ENCODE measurements at places on chromosomes 16 and 17. TPM values are rescaled to one million over a fixed set of nuclear protein-coding genes. Genes with fewer than 3 reads are reported as not detected.

The CSH2 gene
- not detected for polyA plus RNA-seq

GRCh38 chr17:82114872-82115271 is 16.8 kb upstream of the FASN start:
- DNase-seq, result peak; percentile 16

GRCh38 chr17:54891176-54891821 is 9.4 kb upstream of the TOM1L1 start:
- DNase-seq, result peak; percentile 76

GRCh38 chr16:79271583-79271982 is 329.0 kb downstream of the MAF start:
- no peak for DNase-seq

DNA sequence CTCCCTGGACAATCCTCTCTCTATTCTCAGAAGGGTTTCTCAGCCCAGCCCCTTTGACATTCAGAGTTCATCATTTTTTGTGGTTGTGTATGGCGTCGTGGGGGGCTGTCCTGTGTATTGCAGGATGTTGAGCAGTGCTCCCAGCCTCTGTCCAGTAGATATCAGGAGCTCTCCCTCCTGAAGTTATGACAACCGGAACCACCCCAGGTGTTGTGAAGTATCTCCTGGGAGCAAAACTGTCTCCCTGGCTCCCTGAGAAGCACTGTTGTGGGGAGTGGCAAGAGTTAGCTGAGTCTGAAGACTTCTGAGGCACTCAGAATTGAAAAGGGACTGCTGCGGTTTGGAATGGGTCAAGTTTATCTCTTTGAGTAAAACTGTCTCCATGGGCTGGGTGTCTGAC is 55.9 kb upstream of the MGAT5B start:
- DNase-seq, result no peak

GRCh38 chr16:12680531-12680930 is 123.2 kb downstream of the CPPED1 start:
- no peak for DNase-seq

GRCh38 chr16:84618581-84619460 is 943 bp upstream of the COTL1 start:
- DNase-seq, result peak; percentile 63

GRCh38 chr17:81396722-81397313 is 1.6 kb downstream of the BAHCC1 start:
- peak; percentile 67 for DNase-seq

DNA sequence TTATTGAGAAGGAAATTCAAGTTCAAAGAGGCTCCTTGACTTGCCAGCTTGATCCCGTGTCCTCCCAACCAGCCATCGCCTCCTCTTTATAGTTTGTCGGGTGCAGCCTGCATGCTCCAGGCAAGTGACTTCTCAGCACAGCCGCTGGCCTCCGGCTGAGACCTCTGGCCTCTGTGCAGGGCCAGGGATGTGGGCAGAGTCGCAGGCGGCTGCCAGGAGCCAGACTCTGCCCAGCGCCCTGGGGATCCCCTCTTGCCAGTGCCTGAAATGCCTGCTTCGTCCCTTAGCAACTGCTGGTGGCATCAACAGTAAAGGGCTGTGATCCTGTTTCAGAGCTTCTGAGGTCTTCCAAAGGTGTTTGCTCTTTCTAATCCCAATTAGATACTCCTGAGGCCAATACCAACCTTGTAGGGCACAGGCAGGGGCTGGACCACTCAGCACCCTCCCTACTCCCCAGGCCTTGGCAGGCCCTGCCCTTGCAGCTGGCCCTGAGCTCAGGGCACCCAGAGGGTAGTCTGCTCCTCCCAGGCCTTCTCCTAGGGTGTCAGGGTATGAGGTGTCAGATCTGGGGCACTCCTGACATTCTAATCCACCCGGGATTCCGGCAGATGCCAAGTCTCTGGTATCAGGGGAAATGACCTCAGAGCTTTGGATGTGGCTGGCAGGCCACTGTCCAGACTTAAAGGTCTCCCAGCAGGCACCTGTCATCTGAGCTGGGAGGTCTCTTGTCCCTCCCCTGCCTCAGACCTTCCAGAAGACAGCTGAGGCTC is 68.0 kb upstream of the SIAH1 start:
- DNase-seq, result no peak

GRCh38 chr16:25988084-25988483 is 296.3 kb downstream of the HS3ST4 start:
- no peak for DNase-seq

- DNase-seq, result no peak
These were observed 26.2 kb upstream of the CDRT4 start for GRCh38 chr17:15493693-15494035.

GRCh38 chr17:83064021-83064731 is 15.2 kb upstream of the METRNL start:
- DNase-seq, result peak; percentile 21

- DNase-seq, result peak; percentile 17
These were observed 46.4 kb downstream of the TNFRSF13B start for GRCh38 chr17:16925461-16926060.

The ZNF771 gene
- 20.4 TPM for polyA plus RNA-seq

- DNase-seq, result peak; percentile 77
These were observed 19.7 kb downstream of the MEAK7 start for GRCh38 chr16:84484579-84485254.
